ENCODE measurements at places on chromosomes 1 and 21.

DNA sequence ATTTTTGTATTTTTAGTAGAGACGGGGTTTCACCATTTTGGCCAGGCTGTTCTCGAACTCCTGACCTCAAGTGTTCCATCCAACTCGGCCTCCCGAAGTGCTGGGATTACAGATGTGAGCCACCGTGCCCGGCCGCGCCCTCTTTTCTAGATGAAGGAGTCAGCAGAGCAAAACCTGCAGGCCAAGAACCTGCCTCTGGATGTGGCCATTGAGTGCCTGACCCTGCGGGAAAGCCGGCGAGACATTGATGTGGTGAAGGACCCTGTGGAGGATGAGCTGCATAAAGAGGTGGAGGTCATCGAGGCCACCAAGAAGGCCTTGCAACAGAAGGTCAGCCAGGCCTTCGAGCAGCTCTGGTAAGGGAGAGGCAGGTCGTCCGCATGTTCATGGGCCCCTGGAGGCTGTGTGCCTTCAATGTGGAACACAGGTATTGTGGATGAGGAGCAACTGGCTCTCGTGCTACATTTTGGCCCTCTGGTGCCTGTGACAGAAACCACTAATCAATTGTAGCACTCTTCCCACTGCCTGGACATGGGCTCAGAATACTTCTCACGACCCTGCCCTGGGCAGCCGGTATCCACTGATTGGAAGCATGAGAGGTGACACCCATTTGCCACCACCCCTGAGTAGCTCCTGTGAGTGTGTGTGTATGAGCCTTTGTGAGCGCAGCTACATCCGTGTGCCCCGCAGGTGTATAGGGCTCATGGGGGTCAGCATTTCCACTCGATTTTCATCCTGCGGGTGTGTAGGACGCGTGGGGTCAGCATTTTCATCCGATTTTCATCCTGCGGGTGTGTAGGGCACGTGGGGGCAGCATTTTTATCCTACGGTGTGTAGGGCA lies 2.0 kb downstream of the TEKT2 start:
- DNase-seq: no peak

- DNase-seq: no peak
Observed at GRCh38 chr1:202680586-202681352, 29.5 kb downstream of the SYT2 start.

DNA sequence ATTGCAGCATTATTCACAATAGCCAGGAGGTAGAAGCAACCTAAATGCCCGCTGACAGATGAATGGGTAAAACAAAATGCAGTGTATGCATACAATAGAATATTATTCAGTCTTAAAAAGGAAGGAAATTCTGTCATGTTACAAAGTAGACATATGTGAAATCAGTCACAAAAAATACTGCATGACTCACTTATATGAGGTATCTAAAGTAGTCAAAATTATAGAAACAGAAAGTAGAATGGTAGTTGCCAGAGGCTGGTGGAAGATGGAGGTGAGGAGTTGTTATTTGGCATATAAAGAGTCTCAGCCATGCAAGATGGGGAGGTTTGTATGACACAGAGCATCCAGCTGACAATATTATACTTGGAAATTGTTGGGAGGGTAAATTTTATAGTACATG lies 43.0 kb upstream of the EGLN1 start:
- no peak for DNase-seq

DNA sequence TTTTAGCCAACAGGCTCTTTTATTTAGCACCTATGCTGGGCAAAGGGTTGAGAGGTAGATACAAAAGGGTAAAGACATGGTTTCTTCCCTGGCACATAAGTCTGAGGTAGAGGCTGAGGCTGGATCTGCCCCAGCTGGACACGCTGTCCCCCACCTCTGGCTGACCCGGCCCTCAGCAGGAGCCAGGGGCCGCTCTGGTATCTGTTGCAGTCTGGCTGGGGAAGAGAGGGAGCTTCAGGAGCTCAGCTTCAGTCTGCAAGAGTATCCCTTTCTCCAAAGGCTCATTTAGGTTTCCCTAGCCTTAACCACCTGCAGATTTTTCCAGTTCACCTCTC lies 14.2 kb downstream of the BLACAT1 start:
- no peak for DNase-seq

DNA sequence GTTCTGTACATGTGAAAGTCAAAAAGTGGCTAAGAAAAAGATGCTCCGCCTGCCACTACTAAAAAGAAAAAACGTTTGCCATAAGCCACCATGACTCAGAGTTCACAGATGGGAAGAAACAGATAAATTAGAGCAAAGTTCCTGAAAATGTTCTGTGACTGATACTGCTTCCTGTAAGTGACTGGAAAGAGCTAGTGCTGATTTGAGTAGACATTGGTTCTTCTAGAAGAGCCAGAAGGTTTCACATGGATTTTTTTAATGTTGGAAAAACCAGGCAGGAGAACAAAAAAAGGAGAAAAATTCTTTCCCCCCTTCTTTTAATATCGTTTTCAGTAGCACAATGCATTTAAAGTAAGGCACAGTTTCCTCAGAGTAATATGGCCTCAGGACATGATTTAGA lies 221.4 kb downstream of the HLX start:
- no peak for DNase-seq

GRCh38 chr21:36223451-36223850 lies 66.8 kb downstream of the DOP1B start:
- no peak for DNase-seq

DNA sequence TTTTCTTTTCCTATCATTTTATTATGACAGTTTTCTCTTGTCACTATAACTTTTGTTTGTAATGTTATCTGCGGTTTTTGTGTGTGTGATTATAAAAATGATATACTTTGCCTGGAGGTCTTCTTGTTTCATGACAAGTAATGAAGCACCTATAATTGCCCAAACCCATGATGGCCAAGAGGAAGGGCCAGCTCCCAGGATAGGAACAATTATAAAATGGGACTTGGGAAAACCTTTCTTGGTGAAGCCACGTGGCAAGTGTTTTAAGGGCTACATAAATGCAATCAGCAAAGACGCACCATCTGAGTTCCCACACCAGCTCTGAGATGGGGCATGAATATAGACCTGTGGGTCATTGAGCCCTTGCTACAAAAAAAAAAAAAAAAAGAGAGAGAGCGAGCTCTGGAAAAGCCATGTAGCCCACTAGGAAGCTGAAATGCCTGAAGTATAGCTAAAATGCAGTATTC lies 462.6 kb upstream of the RUNX1 start:
- DNase-seq: no peak

DNA sequence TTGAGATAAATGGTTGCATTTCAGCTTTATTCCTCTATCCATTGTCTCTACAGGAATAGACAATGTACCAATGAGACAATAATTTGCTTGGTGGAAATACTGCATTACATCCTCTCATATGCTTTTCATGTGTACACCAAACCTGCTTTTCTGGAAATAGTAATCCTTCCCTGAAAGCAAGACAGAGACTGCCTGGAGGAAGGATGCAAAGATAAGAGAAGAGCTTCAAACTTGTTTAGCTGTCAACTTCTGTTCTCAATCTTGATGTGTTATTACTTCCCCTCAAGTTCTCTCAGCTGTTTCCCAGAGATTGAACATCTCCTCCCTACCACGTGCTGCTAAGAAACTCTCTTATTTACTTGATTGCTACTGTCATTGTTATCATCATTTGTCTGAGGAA lies 1125.4 kb upstream of the TMPRSS15 start:
- DNase-seq: no peak

GRCh38 chr1:14724678-14725077 lies 126.2 kb downstream of the KAZN start:
- DNase-seq: no peak

DNA sequence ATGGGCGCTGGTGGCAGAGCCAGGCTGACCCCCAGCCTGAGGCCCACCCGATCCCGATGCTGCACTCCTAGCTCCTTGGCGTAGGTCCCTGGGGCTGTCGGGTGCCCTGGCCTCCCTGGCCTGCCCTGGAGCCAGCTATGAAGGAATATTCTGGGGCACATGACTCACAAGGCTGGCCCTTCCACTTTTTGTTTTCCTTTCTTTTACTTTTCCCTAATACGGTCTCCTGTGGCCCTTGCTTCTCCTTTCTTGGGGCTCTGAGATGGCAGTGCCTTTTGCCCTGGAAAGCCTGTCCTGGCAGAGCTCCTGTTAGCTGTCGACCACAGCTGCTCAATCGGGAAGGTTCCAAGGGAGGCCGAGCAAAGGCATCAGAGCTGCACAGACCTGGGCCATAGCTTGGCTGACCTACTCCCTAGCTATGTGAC lies 22.1 kb downstream of the ARHGEF10L start:
- no peak for DNase-seq

DNA sequence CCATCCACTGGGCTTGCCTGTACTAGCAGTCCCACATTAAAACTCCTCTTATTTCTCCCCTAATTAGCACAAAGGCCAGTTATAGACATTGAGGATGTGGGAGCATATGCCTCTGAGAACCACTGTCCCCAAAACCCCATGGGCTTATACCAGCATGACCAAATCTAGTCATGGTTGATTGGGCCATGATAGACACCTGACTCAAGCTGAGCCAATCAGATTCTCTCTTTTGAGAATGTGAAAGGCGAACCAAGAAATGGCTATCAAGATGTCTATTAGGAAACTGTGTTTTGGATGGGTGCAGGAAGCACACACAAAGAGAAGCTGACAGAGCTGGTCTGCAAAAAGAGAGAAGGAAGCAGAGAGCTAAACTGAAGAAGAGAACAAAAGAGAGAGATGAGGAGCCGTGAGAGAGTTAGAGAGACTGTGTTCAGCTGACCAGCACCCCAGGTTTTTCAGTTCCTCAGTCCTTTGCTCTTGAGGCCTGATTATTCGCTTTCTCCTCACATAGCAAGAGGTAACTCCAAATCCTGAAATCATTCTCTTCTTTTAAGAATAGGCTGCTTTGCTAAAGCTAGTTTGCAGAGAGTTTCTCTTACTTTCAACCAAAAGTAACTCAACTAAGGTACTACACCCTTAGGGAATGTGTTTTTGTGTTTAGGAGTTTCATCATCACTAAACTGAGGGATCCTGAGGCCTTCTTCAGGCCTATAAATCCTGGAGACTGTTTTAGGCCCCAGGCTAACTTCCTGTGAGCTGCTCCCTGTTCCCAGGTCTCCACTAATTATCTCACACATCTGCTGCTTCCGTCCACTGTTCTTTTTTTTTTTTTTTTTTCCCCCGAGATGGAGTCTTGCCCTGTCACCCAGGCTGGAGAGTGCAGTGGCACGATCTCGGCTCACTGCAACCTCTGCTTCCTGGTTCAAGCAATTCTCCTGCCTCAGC lies 7.9 kb upstream of the TIPRL start:
- DNase-seq: no peak

DNA sequence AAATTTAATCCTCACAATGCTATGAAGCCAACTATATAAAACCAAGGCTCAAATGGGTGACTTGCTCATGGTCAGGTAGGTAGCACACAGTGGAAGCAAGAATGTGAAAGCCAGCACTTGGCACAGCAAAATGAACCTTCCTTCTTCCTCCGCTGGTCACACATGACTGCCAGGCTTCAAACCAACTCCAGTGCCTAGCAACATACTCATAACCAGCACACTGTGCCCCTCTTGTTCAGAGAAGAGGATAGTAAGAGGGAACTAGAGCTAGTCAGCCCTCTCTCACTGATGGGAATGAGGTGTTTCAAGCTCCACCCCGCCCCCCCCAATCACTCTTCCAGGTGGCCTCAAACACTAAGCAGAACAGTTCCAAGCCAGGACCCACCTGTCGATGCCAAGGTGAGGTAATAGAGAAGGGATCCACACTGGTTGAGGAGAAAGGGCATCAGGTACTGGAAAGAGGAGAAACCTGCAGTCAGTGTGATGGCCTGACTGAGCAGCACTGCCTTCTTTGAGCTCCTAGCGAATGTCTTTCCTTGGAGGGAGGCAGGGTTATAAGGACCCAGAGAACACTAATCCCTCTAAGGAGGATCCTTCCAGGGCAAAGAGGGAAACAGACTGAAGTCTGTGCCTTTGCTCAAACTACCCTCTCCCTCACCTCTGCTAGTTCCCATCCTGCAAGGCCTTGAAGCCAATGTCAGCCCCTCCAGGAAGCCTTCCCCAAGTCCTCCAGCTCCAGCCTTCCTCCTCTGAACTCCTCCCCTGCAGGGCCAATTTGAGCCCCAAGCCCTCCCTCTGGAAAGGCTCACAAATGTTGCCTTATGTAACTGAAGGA lies 1.2 kb downstream of the TMEM234 start:
- DNase-seq: no peak

- no peak for DNase-seq
Observed at GRCh38 chr1:199512037-199512710, 515.3 kb upstream of the NR5A2 start.

- DNase-seq: no peak
Observed at GRCh38 chr1:200802042-200802441, 63.3 kb downstream of the CAMSAP2 start.

DNA sequence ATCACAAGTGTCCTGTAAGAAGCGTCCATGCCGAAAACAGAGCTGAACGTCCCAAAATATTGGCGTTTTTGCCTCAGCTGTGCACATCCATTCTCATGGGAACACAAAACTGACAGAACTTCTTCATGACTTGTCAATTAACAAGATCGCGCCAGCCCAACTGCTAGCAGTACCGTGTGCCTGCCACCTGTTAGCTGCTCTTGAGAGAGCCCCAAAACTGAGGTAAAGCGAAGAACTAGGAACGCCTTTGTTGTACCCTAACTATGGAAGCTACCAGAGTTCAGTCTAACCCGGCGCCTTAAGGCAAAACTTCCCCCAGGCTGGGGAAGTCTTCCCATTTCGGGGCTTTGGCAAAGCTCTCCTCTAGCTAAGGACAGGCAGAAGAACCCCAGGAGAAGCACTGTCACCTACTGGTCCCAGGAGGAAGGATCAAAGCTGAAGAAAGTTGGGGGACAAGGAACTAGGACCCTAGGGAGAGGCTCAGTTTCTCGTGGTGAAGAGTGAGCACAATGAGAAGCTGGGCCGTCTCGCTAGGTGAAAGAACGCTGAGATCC lies 719 bp downstream of the EYA3 start:
- DNase-seq: no peak

DNA sequence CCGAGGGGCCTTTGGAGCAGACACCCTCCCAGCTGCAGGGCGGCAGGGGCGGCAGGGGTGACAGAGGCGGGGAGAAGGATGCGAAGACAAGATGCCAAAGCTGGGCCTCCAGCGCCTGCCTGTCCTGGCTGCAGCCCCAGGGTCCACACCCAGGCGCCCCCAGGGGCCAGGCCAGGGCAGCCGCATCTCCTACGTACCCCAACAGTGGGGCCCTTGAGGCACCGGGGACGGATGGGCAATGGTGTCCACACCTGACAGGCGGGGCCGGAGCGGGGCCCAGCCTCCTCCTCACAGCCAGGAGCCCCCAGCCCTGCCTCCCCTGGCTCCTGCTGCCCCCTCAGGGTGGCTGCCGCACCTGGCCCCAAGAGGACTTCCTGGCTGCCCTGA lies 7.2 kb downstream of the B3GALT6 start:
- no peak for DNase-seq

DNA sequence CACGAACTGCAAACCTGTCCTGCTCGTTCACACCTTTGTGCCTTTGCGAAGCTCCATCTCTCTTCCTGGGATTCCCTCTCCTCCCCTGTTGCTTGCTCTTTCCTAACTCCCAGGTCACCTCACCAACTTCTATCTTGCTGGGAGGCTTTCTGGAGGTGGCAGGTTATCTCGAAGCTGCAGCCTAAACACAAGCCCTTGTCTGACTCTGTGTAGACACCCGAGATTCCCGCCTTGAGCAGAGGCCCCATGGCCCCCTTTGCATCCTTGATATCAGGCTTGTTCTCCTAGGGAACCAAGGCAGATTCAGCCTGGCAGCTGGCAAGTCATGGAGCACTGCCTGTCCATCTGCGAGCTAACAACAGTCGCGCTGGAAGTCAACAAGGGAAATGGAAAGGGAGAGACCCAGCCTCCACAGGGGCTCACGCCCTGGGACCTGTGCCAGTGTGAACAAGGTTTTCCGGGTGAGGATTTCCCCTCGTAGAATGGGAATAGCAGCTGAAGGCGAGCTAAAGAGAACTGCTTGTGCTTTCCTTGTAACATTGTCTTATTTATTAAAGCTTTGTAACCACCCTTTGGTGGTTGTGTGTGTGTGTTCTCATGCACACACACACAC lies 109.5 kb upstream of the JUN start:
- peak; percentile 75 for DNase-seq

All from NCI-H1694 (cell line).